CD4-positive, CD25-positive, alpha-beta regulatory T cell (primary cell): ENCODE measurements at places on chromosomes 11 and 22.

GRCh38 chr11:72736452-72737069, 15.6 kb downstream of the ARAP1 start:
- DNase-seq = peak; percentile 90

GRCh38 chr11:109789901-109790300, 303.3 kb upstream of the ZC3H12C start:
- no peak for DNase-seq

- DNase-seq = no peak
Observed at GRCh38 chr11:46588131-46588530, 5.7 kb downstream of the AMBRA1 start.

- peak; percentile 75 for DNase-seq
Observed at GRCh38 chr11:63888170-63889086, 28.5 kb downstream of the RCOR2 start.

DNA sequence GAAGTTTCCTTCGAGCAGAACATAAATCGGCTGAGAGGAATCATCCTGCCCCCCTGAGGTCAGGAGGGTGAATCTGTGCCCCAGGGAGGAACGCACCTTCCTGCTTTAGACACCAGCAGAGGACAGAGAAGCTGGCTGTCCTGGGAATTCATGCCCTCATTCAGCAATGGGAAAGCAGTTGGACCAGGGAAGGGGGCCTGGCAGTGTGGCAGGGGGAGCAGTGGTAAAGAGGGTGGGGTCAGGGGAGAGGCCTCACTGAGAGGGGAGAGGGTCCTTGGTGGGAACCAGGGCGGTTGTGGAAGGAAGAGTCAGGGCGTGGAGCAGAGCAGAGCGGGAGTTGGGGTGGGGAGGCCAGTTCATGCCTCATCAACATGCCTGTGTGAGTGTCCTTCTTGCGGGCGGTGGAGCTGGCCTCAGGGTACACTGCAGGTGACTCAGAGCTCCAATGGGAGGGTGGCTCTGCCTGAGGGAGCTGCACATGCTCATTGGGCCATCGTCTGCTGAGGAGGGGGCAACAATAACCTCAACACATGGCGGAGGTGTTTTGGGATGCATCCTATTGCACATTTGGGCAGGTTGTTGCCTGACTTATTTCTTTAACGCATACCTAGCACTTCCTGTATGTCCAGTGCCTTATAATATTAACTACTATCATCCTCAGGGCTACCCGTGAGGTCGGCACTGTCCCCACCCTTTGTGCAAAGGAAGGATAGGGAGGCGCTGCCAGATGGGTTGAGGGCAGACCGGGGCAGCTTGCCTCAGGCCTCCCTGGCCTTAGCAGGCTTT, 23.2 kb downstream of the MED15 start:
- DNase-seq = no peak

GRCh38 chr11:12048936-12049790, 40.7 kb upstream of the DKK3 start:
- DNase-seq = no peak

DNA sequence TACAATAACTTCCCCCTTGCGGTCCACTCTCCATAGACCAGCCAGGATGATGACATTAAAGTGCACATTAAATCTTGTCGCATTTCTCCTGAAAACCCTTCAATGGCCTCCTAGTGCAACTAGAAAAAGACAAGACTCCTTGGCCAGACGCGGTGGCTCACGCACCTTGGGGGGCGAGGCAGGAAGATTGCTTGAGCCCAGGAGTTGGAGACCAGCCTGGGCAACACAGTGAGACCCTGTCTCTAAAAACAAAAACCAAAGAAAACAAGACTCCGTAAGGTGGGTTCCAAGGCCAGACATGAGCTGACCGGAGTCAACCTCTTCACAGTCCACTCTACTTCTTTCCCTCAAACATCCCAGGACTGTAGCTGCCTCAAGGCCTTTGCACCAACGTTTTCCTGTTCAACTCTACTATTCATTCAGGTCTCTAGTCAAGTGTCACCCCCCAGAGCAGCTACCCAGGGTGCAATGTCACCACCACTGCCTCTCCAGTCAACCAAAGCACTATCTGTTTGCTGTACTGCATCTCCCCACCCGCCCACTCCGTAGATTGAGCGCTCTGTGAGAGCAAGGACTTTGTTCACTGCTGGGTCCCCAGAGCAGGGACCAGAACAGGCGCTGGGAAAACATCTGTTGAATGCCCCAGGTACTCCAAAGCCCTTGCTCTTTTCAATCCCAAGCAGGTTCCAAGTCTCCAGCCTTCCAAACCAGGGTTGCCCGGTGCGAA, 739 bp downstream of the ZMAT5 start:
- DNase-seq = peak; percentile 46

GRCh38 chr11:33307984-33308383, 50.8 kb downstream of the HIPK3 start:
- DNase-seq = no peak

DNA sequence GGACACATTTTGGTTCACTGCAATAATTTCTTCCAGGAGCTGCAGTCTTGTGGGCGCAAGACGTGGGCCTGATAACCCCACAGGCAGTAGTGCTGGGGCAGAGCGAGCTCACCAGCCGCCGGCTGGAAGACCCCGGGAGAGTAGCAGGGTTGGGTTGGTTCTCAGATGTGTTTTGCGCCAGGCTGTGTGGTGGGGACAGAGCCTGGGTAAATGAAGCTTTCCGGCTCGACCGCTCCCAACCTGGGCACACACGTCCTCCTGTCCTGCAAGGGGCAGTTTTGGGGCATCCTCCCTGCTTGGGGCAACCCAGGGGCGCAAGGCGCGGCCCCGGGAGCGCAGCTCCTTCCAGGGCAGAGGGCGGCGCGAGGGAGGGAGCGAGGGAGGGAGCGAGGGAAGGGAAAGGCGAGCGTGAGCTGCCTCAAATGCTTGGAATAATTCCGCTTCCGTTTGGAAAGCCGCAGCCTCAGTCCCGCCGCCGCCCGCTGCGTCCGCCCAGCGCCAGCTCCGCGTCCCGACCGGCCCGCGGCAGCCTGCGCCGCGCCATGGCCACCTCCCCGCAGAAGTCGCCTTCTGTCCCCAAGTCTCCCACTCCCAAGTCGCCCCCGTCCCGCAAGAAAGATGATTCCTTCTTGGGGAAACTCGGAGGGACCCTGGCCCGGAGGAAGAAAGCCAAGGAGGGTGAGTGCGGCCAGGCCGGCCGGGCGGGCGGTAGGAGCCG, at the start of gene PARVA:
Gene PARVA (plus strand): TSS at position 466 of the 718 bp plus-strand sequence. CDS start 77 bp downstream, at position 543.
- DNase-seq = no peak

- DNase-seq = no peak
Observed at GRCh38 chr11:73147771-73148681, 5.9 kb upstream of the FCHSD2 start.

DNA sequence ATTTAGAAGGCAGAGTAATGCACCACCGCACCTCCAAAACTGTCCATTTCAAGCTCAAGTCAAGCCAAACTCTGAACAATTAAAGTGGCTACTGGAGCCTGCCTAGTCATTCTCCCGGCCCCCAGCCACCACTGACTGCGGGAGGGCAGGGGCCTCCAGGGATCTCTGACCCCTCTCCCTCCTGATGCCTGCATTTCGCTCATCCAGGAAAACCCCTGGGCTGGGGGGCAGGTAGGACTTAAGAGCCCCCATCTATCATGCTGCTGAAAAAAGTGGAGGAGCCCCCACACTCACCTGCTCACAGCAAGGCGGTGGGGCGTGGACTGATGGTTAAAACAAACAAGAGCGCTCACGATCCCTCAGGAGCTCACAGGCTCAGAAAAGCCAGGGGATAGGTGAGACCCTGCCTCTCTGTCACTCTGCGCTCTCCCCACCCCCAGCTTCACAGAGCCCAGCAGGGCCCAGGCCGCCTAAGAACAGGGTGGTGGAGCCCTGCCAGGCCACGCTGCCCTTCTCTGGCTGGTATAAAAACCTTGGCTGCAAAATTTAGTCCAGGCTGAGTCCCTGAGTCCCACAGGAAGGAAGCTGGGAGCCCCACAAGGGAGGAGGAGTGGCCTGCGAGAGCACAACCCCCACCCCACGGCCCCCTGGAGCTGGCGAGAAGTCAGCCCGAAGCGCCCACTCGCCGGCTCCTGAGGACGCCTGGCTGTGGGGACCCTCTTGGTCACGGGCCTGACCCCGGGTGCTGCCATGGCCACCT, 21.0 kb upstream of the MOB2 start:
- no peak for DNase-seq

DNA sequence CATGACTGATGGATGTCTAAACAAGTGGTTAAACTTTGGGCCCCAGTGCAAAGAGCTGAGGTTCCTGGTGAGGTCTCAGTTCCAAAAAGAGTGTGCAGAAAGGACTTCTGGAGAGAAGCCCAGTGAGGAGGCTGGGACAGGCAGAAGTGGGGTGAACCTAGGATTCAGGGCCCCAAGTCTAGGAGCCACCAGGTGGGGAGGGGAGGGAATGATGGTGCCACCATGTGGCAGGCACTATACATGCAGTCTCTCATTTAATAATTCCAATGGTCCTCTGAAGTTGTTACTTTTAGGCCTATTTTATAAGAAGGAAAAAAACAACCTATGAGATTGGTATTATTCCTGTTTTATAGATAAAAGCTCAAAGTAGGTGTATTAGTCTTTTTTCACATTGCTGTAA, 102.0 kb downstream of the INSC start:
- no peak for DNase-seq

DNA sequence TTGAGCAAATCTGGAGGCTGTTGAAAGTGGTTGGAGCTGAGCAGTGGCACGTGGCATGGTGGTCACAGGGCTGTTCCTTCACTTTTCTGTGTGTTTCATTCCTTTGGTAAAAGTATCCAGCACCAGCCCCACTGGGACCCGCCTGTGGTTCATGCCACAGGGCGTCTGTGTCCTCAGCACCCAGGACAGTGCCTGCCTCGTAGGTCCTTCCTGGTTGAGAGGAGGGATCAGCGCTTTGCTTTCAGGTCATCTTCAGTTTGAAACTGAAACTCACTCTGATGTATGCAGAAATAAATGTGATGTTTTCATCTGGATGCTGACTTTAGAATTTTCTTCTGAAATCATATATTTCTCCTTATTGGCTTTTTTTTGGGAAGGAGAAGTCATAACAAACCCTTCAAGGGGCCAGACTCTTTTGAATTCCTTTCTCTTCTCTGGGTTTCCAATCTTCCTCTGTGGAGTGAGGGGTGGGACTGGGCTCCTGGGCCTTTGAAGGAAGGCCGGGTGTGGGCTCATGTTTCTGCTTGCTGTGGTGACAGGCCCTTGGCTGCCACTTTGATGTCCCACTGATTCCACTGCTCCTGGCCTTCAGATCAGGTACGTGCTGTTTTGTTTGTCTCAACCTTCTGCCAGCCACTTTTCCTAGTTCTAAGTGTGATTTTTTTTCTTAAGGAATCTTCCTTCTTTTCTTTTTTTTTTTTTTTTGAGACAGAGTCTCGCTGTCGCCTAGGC, 26.2 kb downstream of the TBC1D22A start:
- DNase-seq = no peak

- DNase-seq = no peak
Observed at GRCh38 chr11:68040101-68040956, 1.5 kb downstream of the TCIRG1 start.
